Activated T-cell treated with anti-CD3 and anti-CD28 coated beads, Interleukin-2, amount 50 U/mL, for 72 hours (primary cell): ENCODE measurements at places on chromosomes 7 and 10. TPM values are rescaled to one million over a fixed set of nuclear protein-coding genes. Genes with fewer than 3 reads are reported as not detected.

HOXA3 gene
- not detected for total RNA-seq

NODAL gene
- total RNA-seq = not detected

PANK1 gene
- 1.6 TPM for total RNA-seq

BEND7 gene
- 0.99 TPM for total RNA-seq

- H3K27ac ChIP-seq = peak overlapping the region; percentile 41
- H3K27me3 ChIP-seq = peaks cover 58% of the 10 kb centered on the region
- DNase-seq = peak; percentile 55
- no peak overlapping the region for H3K4me3 ChIP-seq
- peaks cover 10% of the 10 kb centered on the region for H3K36me3 ChIP-seq
Observed at GRCh38 chr10:71094712-71095390, 117.5 kb upstream of the UNC5B start.

- no peak overlapping the region for H3K4me3 ChIP-seq
- DNase-seq = no peak
- H3K36me3 ChIP-seq = no peaks in the 10 kb centered on the region
- H3K27me3 ChIP-seq = peaks cover 6% of the 10 kb centered on the region
- no peak overlapping the region for H3K27ac ChIP-seq
Observed at GRCh38 chr7:93948106-93948505, 26.6 kb downstream of the GNG11 start.

DNA sequence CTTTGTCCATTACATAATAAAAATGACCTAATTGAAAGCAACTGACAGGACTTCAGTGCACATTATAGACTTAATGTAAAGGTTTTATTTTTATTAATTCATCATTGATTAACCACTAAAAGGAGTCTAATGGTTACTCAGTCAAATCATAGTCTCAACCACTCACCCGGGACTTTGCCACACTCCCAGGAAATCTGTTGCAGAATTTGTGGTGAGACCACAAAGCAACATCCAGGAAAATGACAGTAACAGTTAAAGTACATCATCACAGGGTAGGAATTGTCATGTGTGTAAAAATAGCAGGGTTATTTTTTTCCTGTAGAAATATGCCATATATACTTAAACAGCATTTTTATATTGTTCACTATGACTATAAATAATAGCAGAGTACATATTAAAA lies 6.3 kb upstream of the HGF start:
- no peak overlapping the region for H3K27ac ChIP-seq
- H3K4me3 ChIP-seq = no peak overlapping the region
- no peaks in the 10 kb centered on the region for H3K27me3 ChIP-seq
- no peaks in the 10 kb centered on the region for H3K36me3 ChIP-seq

DNA sequence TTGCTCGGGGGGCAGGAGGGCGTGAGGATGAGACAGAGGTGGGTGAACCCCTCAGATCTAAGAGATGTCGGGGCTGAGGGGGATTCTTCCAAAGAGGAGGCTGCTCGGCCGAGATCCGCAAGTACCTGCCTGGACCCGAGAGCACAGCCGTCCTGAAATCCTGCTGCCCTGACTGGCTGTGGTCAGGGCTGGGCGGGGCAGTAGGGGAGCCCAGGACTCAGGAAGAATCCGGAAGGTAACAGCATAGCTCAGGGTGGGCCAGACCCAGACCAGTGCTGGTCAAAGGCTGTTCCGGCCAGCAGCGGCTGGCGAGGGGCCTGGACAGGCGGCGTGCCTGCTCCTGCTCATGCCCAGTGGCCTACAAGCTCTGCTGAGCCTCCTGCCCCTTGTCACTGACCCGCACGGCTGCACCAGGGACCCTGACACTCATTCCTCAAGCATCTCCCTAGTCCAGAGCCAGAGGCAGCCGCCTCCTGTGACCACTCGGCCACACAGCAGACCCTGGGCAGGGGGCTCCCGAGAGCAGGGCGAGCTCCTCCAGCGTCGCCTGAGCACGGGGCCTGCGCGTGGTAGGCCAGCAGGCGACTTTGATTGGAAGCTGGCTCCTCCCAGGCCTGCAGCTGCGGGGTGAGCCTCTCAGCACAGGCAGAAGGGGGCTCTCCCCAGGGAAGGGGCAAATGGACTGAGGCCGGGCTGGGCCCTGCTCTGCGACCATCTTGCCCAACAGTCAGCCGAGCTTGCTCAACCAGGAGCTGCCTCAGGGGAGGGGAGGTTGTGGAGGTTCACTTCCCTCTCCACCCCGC lies 3.1 kb upstream of the ADAP1 start:
- no peak overlapping the region for H3K27ac ChIP-seq
- H3K4me1 ChIP-seq = peaks cover 5% of the 10 kb centered on the region
- no peak overlapping the region for H3K4me3 ChIP-seq
- no peaks in the 10 kb centered on the region for H3K36me3 ChIP-seq

DNA sequence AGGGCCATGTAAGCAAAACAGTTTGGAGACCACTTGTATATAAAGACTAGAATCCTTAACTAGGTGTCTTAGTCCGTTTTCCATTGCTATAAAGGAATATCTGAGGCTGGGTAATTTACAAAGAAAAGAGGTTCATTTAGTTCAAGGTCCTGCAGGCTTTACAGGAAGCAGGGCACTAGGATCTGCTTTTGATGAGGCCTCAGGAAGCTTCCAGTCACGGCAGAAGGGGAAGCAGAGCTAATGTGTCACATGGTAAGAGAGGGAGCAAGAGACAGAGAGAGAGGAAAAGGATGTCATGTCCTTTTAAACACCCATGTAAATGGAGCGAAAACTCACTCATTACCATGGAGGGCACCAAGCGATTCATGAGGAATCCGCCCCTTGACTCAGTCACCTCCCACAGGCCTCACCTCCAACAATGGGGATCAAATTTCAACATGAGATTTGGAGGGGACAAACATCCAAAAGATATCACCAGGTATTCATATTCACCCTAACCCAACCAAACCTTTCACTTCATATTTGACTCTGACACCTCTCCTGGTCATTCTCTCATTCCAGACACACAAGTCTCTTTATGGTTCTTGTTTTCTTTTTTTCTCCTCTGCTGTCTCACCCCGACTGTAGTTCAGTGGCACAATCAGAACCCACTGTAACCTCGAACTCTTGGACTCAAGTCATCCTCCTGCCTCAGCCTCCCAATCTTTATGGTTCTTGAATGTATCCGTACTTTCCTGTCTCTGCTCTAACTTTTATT lies 30.1 kb upstream of the ASAH2 start:
- no peaks in the 10 kb centered on the region for H3K4me1 ChIP-seq
- no peaks in the 10 kb centered on the region for H3K36me3 ChIP-seq
- H3K4me3 ChIP-seq = no peak overlapping the region

- no peak overlapping the region for H3K27ac ChIP-seq
- H3K4me3 ChIP-seq = no peak overlapping the region
- H3K36me3 ChIP-seq = no peaks in the 10 kb centered on the region
- DNase-seq = no peak
Observed at GRCh38 chr7:143048827-143049226, 3.3 kb upstream of the OR6V1 start.

DNA sequence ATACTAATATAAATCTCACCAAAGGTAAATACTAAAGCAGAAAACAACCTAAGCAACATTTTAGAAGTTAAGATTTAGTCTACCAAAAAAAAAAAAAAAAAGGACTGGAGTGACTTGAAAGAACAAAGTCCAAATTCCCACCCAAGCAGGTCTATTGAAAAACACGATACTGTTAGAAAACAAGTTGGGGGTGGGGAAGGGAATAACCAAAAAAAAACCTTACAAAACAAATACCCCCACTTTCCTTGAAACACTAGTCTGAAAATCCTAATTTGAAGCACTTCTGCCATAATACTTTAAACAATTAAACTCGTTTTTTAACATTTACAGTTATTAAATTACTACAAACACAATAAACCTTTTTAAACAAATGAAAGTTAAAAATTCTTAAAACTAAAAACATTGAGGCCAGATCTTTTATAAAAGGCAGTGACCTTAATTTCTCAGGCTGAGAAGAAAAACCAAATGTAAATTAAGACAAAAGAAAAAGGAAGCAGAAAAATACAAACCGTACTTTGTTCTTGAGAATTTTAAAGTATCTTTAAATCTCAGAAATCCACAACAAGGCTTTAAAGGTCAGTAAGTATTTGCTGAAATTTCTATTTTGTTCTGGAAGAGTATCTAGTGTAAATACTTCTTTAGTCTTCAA lies 135.1 kb downstream of the NRBF2 start:
- peaks cover 32% of the 10 kb centered on the region for H3K4me1 ChIP-seq
- H3K27me3 ChIP-seq = no peaks in the 10 kb centered on the region
- peaks cover 7% of the 10 kb centered on the region for H3K36me3 ChIP-seq
- DNase-seq = no peak

DNA sequence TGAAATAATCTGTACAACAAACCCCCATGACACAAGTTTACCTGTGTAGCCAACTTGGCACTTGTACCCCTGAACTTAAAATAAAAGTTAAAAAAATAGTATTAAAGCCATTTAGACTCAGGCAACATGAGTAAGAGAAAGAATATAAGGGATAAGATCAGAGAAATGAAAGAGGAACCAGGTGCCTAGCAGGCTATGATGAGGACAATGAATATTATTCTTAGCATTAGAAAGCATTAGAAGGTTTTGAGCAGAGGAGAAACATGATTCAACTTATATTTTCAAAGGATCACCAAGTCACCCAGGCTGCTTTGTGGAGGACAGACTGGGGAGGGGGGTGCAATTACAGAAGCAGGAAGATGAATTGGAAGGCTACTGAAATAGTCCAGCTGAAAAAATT lies 48.1 kb upstream of the TES start:
- no peak for DNase-seq
- peaks cover 12% of the 10 kb centered on the region for H3K4me1 ChIP-seq
- H3K4me3 ChIP-seq = no peak overlapping the region
- no peaks in the 10 kb centered on the region for H3K36me3 ChIP-seq
- peaks cover 14% of the 10 kb centered on the region for H3K27me3 ChIP-seq

GRCh38 chr10:106551501-106552062 lies 612.9 kb downstream of the SORCS1 start:
- DNase-seq = no peak
- H3K27me3 ChIP-seq = no peaks in the 10 kb centered on the region
- no peak overlapping the region for H3K4me3 ChIP-seq
- no peaks in the 10 kb centered on the region for H3K4me1 ChIP-seq
- H3K36me3 ChIP-seq = no peaks in the 10 kb centered on the region

GRCh38 chr7:30365621-30366020 lies 81.2 kb downstream of the ZNRF2 start:
- no peaks in the 10 kb centered on the region for H3K4me1 ChIP-seq
- DNase-seq = no peak
- H3K27me3 ChIP-seq = no peaks in the 10 kb centered on the region
- no peak overlapping the region for H3K27ac ChIP-seq
- H3K36me3 ChIP-seq = no peaks in the 10 kb centered on the region

- H3K4me3 ChIP-seq = no peak overlapping the region
- DNase-seq = no peak
- H3K4me1 ChIP-seq = peaks cover under 1% of the 10 kb centered on the region
- no peaks in the 10 kb centered on the region for H3K27me3 ChIP-seq
- no peak overlapping the region for H3K27ac ChIP-seq
- peaks cover 66% of the 10 kb centered on the region for H3K36me3 ChIP-seq
Observed at GRCh38 chr7:2993868-2994267, 49.8 kb downstream of the CARD11 start.

DNA sequence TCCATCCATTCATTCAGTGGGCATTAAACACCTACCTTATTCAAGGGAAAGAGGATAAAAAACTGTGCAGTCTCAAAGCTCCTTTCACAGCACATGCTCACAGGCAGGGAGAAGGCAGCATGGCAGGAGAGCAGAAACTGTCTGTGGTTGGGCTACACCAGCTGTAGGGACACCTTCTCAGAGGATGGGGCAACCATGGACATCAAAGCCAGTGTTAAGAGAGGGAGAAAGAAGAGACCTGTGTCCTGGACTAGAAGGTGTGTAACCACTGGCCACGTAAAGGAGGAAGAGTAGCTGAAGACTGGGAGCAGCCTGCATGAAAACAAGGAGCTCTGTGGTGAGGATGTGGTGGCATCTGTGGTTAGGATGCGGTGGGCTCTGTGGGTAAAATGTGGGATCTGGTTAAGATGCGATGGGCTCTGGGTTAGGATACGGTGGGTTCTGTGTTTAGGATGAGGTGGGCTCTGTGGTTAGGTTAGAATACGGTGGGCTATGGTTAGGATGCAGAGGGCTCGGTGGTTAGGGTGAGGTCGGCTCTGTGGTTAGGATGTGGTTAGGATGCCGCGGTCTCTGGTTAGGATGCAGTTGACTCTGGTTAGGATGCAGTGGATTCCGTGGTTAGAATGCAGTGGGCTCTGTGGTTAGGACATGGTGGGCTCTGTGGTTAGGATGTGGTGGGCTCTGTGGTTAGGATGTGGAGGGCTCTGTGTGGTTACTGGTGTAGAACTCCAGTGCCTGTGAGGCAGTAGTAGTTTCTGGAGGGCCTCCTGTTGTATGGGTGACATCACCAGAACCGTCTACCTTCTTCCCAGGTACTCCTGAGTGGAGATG lies 197.6 kb downstream of the WDR37 start:
- H3K36me3 ChIP-seq = peaks cover 5% of the 10 kb centered on the region
- peaks cover 88% of the 10 kb centered on the region for H3K27me3 ChIP-seq
- DNase-seq = no peak
- H3K4me1 ChIP-seq = peaks cover 33% of the 10 kb centered on the region
- peak overlapping the region; percentile 70 for H3K27ac ChIP-seq

DNA sequence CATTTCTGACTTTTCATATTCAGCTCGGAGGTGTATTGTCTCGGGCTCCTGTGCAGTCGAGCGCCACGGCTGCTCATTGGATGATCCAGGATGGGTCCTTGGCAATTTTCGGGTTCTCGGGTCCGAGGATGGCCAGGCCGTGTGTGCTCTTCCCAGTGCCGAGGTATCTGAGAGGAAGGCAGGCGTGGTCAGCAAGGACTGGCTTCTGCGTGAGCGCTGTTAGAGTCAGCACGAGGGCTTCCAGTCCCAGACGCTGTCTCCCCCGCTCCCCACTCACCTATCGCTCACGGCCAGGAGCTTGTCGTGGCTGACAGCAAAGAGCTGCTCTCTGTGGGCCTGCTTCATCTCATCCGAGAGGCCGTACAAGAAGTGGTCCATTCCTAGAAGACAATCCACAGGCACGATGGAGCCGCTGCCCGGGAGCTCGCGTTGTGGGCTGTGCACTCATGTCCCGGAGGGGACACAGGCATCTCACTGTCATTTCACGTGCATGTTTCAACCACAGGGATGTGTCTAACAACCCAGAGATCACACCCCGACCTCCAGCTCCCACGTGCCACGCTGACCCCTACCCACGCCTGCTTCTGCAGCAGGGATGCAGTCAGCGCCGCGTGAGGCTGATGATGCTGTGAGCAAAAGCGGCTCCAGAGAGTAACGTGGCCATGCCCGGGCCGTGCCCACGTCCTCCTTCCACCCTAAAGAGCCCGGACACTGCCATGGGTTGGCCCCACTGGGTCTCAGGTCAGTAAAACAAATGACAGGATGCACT lies 34.4 kb downstream of the PITRM1 start:
- no peaks in the 10 kb centered on the region for H3K27me3 ChIP-seq
- H3K4me1 ChIP-seq = no peaks in the 10 kb centered on the region
- peaks cover 22% of the 10 kb centered on the region for H3K36me3 ChIP-seq
- no peak overlapping the region for H3K4me3 ChIP-seq
- DNase-seq = no peak

- H3K4me3 ChIP-seq = no peak overlapping the region
- no peaks in the 10 kb centered on the region for H3K4me1 ChIP-seq
- H3K36me3 ChIP-seq = no peaks in the 10 kb centered on the region
- no peak overlapping the region for H3K27ac ChIP-seq
- H3K27me3 ChIP-seq = peaks cover 5% of the 10 kb centered on the region
- DNase-seq = no peak
Observed at GRCh38 chr7:113230691-113231090, 112.3 kb upstream of the SMIM30 start.
